ENCODE measurements at places on chromosomes 13 and 19.

DNA sequence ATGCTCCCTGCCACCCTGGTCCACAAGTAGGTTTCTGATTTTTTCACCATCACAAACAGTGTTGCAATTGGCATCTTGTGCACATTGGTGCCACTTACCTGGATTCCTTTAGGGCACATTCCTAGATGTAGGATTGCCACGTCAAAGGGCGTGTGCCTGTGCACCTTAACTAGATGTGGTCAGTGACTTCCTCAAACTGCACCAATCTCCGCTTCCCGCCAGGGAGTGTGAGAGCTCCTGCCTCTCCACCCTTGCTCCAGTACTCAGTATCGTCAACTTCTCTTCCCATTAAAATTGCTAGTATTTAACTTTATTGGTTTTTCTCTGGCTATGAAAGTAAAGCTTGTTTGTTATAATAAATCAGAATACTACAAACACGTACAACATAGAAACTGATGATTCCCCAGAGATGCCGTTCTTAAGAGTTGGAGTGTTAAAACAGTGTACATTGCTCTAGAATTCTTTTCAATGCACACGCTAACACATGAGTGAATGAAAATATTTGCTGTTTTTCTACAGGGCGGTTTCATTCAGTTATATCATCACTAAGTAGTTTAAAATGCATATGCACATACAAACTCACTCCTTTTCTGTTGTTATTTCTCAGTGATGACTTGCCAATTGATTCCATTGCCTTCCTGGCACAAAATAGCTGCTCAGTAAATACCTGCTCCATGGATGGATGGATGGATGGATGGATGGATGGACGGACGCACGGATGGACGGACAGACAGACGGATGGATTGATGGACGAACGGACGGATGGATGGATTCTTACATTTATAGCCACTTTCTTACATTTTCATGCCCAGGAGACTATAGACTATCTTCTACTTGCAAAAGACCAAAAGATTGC is 23.4 kb downstream of the CCNE1 start:
- no peak for DNase-seq

GRCh38 chr19:11685676-11686650 is 52.8 kb downstream of the ZNF823 start:
- peak; percentile 12 for DNase-seq

DNA sequence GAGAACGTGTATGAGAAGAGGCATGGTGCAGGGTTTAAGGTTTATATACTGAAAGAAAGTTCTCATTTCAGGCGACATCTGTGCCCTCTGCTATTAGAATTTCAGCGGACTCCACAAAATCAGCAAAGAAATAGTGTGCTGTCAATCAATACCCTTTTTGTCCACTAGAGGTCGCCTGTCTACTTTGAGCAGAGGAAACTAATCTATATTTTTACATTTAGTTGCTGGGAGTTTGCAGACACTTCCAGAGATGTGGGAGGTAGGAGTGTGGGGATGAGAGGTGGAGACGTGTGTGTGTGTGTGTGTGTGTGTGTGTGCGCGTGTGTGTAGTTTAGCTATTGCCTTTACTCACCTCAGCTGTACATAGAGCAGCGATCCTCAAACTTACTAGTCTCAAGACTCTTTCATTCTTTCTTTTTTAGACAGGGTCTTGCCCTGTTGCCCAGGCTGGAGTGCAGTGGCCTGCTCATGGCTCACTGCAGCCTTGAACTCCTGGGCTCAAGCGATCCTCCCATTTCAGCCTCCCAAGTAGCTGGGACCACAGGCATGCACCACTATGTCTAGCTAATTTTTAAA is 9.7 kb downstream of the INAFM1 start:
- DNase-seq = peak; percentile 78

- no peak for DNase-seq
Measured at GRCh38 chr19:38733493-38734175, 10.6 kb downstream of the CAPN12 start.

DNA sequence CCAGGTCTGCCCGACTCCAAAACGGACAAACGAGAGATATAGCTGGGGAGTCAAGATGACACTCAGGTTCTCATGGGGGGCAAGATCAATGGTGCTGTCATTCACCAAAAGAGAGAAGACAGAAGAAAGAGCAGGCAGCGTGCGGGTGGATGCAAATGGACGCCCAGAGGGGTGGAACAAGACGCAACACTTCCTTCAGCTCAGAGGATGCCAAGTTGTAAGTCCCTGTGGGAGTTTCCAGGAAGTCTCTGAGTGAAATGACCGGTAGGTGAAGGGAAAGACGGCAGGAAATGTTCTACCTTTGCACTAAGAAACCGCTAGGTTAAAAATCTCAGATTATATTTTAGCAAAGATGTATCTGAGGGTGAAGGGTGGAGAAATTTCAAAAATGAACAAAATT is 26.5 kb downstream of the TUBGCP3 start:
- no peak for DNase-seq

DNA sequence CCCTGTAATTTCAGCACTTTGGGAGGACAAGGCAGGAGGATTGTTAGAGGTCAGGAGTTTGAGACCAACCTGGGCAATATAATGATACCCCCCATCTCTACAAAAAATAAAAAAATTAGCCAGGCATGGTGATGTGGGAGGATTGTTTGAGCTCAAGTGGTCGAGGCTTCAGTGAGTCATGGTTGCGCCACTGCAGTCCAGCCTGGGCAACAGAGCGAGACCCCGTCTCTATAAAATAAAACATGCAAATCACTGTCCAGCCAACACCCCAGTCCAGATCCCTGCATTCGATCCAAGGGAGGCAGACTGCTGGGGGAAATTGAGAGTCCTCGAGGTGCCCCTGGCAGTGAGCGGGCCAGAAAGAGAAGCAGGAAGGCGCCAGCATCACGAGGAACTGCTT is 7.0 kb downstream of the CYTH2 start:
- no peak for DNase-seq

DNA sequence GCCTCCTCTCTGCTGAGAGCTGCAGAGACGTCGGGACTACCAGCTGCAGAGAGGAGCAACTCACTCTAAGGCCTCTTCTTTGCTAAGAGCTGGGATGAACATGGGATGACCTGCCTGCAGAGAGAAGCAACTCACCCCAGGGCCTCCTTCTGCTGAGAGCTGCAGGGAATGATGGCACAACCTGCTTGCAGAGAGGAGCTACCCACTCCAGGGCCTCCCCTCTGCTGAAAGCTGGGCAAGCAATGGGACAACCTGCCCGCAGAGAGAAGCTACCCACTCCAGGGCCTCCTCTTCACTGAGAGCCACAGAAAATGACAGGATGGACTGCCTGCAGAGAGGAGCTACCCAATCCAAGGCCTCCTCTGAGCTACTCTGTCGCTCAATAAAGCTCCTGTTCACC is 6.9 kb upstream of the MLLT1 start:
- no peak for DNase-seq

Measured in activated CD4-positive, alpha-beta T cell treated with anti-CD3 and anti-CD28 coated beads, Interleukin-2, Interleukin-4, amounts not matched to agents 100 ng/mL and 50 ng/mL, durations not matched to agents 16 hours and 8 hours (primary cell).